Liver (tissue), 10 donors: ENCODE measurements at places on chromosomes 5 and 9.
A peak's percentile ranks its signal among the peaks of the same experiment; 100 is the strongest.

DNA sequence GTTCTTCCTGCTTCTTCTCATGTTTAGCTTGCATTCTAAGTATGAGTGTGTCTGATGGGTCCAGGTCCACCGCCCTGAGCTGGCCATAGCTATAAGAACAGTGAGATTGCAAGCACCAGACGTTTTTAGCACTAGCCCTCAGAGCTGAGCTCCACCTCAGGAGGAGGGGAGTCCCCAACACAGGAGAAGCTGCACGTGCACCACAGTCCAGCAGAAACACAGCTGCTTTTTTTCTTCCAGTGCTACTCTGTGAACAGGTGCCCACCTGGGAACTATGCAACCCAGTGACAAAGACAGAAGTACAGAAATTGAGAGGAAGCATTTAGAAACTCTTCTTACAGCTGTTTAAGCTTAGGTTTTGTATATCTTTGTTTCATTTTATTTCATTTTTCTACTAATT is 299.4 kb downstream of the MARCHF11 start:
- H3K4me1 ChIP-seq: no peaks in the 10 kb centered on the region
- no peak for DNase-seq
- no peaks in the 10 kb centered on the region for H3K36me3 ChIP-seq
- H3K4me3 ChIP-seq: no peak overlapping the region
- no peak overlapping the region for H3K27ac ChIP-seq
- no peaks in the 10 kb centered on the region for H3K27me3 ChIP-seq

DNA sequence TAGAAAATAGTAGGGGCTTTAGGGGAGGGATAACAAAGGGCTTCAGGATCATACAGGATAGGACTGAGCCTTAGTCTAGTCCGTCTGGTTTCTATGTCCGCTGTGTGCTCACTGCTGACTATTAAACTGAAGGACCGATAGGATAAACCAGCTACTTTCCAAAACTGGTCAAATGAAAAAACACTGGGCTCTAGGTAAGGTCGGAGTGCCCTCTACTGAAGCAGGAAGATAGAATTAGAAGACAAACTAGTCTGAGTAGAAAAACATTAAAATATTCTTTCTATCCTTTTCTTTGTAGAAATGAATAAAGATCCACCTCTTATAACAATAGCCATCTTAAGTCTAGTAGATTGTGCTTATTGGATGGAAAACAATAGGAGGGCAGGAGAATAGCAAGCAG is 133.6 kb downstream of the CEMIP2 start:
- DNase-seq: no peak
- no peaks in the 10 kb centered on the region for H3K4me1 ChIP-seq
- H3K27ac ChIP-seq: no peak overlapping the region
- no peaks in the 10 kb centered on the region for H3K36me3 ChIP-seq
- H3K27me3 ChIP-seq: no peaks in the 10 kb centered on the region

DNA sequence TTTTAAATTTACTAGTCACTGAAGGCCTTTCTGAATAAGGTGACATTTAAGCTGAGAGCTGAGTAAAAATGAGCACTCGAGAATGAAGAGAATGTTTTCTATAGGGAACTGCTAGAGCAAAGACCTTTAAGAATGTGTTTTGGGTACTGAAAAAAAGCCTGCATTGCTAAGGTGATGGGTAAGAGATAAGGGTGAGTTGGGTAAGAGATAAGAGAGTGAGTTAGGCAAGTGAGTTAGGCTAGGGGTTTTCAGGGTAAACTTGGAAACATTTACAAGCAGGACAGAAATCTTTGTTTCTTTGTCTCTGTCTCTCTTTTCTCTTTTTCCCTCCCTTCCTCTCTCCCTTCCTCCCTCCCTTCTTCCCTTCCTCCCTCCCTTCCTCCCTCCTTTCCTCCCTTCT is 5.6 kb downstream of the RAD23B start:
- H3K27ac ChIP-seq: no peak overlapping the region
- H3K4me3 ChIP-seq: no peak overlapping the region
- H3K27me3 ChIP-seq: no peaks in the 10 kb centered on the region
- DNase-seq: no peak
- no peaks in the 10 kb centered on the region for H3K36me3 ChIP-seq
- H3K4me1 ChIP-seq: peaks cover 37% of the 10 kb centered on the region

DNA sequence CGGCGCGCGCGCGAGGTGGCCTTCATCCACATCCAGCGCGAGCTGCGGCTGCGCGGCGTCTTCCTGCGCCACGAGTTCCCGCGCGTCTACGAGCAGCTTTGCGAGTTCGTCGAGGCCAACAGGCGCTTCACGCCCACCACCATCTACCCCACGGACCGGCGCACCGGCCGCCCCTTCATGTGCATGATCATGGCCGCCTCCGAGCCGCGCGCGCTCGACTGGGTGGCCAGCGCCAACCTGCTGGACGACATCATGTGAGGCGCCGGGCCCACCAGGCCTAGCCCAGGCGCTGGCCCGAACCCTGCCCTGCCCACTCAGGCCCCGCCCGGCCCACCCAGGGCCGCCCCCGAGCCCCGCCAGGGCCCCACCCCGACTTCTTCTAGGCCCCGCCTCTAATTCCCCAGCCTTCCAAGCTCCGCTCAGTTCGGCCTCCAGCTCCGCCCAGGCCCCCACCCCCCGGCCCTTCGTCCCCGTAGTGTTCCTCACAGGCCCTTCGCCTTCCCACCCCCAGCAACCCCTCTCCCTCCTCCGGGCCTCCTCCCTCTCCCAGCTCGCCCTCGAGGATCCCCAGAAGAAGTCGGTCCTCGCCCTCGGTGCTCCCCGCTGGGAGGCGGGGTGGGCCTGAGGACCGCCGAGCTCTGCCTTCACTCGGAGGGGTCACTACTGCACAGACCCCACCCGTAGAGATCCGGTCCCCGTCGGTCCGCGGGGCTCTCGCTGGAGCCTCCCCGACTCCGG is 2.0 kb upstream of the PHPT1 start:
- no peaks in the 10 kb centered on the region for H3K27me3 ChIP-seq
- DNase-seq: peak; percentile 64
- H3K4me3 ChIP-seq: no peak overlapping the region
- no peak overlapping the region for H3K27ac ChIP-seq
- peaks cover 49% of the 10 kb centered on the region for H3K4me1 ChIP-seq

GRCh38 chr9:82170866-82171265 is 182.3 kb downstream of the SPATA31D1 start:
- H3K27ac ChIP-seq: no peak overlapping the region
- H3K4me3 ChIP-seq: no peak overlapping the region
- DNase-seq: no peak
- H3K27me3 ChIP-seq: no peaks in the 10 kb centered on the region
- no peaks in the 10 kb centered on the region for H3K4me1 ChIP-seq

GRCh38 chr5:71455427-71456361 is at the start of gene BDP1:
BDP1 (plus strand) TSS chr5:71455651; CDS start chr5:71455878, 227 bp downstream.
- peak within 1 kb of the TSS; percentile 89 for H3K4me3 ChIP-seq
- H3K36me3 ChIP-seq: peaks cover 12% of the 10 kb centered on the region
- no peaks in the 10 kb centered on the region for H3K27me3 ChIP-seq
- peak within 1 kb of the TSS; percentile 89 for H3K27ac ChIP-seq
- DNase-seq: peak; percentile 98

GRCh38 chr9:77011973-77012821 is 7.3 kb upstream of the FOXB2 start:
- peak; percentile 71 for DNase-seq
- no peaks in the 10 kb centered on the region for H3K36me3 ChIP-seq
- no peak overlapping the region for H3K27ac ChIP-seq
- H3K27me3 ChIP-seq: peaks cover 34% of the 10 kb centered on the region
- H3K4me3 ChIP-seq: no peak overlapping the region

GRCh38 chr5:132498152-132498551 is 7.6 kb upstream of the IRF1 start:
- peaks cover 28% of the 10 kb centered on the region for H3K4me1 ChIP-seq
- peak overlapping the region; percentile 96 for H3K27ac ChIP-seq
- H3K36me3 ChIP-seq: no peaks in the 10 kb centered on the region
- H3K27me3 ChIP-seq: no peaks in the 10 kb centered on the region
- no peak overlapping the region for H3K4me3 ChIP-seq

DNA sequence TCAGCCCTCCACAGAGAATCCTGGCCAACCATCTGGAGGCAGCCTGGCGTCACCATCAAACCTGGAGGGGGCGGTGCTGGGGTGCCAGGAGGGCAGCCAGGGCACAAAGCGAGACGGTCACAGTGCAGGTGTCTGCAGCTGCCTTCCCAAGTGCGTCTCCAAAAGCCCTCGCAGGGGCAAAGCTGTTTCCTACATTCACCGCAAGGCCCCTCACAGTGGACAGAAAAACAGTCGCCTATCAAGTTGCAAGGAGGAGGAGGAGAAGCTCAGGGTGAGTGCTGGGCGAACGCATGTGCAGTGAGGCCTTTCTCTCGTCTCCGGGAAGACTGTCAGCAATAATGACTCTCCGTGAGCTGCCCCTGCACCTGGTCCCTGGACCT is 18.0 kb upstream of the LHX3 start:
- no peak for DNase-seq
- no peaks in the 10 kb centered on the region for H3K4me1 ChIP-seq
- peaks cover 8% of the 10 kb centered on the region for H3K36me3 ChIP-seq
- H3K27ac ChIP-seq: no peak overlapping the region

- H3K27me3 ChIP-seq: no peaks in the 10 kb centered on the region
- H3K4me1 ChIP-seq: no peaks in the 10 kb centered on the region
- DNase-seq: no peak
- H3K36me3 ChIP-seq: no peaks in the 10 kb centered on the region
Measured at GRCh38 chr5:133034064-133034463, 7.7 kb upstream of the ZCCHC10 start.

GRCh38 chr9:36765077-36765390 is 192.3 kb downstream of the MELK start:
- no peak for DNase-seq
- peaks cover 6% of the 10 kb centered on the region for H3K27me3 ChIP-seq
- H3K4me3 ChIP-seq: no peak overlapping the region
- no peaks in the 10 kb centered on the region for H3K36me3 ChIP-seq
- no peak overlapping the region for H3K27ac ChIP-seq
- no peaks in the 10 kb centered on the region for H3K4me1 ChIP-seq

DNA sequence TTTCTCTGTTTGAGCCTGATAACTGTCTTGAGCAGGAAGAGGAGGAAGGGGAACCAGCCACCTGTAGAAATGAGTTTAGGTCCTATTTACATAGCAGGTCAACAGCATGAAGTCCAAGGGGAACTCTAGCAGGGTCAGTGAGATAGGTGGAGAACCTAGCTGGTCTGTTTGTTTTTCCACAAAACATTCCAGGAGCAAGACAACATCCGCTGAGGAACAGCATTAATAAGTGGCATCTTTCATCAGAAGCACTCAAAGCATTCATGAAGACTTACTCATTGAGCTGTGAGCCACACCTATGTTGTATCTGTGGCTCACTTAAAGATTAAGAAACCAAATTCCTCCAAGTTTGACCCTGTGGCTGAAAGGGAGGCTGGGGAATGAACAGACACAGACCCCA is 115.9 kb downstream of the ACTBL2 start:
- H3K27ac ChIP-seq: no peak overlapping the region
- DNase-seq: no peak
- H3K4me3 ChIP-seq: no peak overlapping the region
- H3K36me3 ChIP-seq: no peaks in the 10 kb centered on the region
- no peaks in the 10 kb centered on the region for H3K4me1 ChIP-seq
- H3K27me3 ChIP-seq: no peaks in the 10 kb centered on the region

DNA sequence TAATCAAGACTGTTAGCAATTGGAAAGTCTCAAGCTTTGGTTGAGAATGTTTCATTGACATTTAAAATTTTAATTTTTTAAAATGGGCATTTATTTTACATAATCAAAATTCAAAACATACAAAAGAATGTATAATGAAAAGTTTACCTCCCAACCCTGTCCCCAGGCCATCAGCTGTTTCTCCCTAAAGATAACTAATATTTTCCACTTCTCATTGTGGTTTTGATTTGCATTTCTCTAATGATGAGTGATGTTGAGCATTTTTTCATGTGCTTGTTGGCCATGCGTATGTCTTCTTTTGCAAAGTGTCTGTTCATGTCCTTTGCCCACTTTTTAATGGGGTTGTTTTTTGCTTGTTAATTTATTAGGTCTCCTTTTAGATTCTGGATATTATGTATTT is 11.4 kb upstream of the MACIR start:
- no peak for DNase-seq
- no peak overlapping the region for H3K4me3 ChIP-seq
- no peaks in the 10 kb centered on the region for H3K36me3 ChIP-seq
- no peaks in the 10 kb centered on the region for H3K27me3 ChIP-seq
- H3K27ac ChIP-seq: no peak overlapping the region
- no peaks in the 10 kb centered on the region for H3K4me1 ChIP-seq

- H3K4me1 ChIP-seq: no peaks in the 10 kb centered on the region
- no peaks in the 10 kb centered on the region for H3K27me3 ChIP-seq
- no peak for DNase-seq
- no peak overlapping the region for H3K4me3 ChIP-seq
Measured at GRCh38 chr9:128027705-128028104, 39.4 kb downstream of the NAIF1 start.

DNA sequence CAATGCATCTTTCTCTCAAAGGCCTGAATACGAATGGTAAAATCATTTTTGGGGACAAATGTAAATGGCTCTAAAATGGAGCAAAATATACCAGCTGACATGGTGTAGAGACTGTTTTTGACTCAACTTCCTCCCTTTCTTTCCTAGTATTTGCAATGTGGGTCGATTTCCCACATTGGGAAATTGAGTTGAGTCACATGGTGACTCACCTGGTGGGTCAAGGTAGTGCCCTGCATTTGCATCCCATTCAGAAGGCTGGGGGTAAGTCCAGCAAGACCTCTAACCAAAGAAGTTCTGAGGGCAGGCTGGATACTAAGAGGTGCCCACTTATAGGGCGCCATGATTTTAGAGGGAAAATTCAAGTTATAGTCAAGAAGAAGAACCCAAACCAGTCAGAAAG is 179.6 kb upstream of the MPDZ start:
- H3K4me3 ChIP-seq: no peak overlapping the region
- no peaks in the 10 kb centered on the region for H3K27me3 ChIP-seq
- H3K36me3 ChIP-seq: no peaks in the 10 kb centered on the region
- H3K4me1 ChIP-seq: no peaks in the 10 kb centered on the region
- DNase-seq: no peak
- H3K27ac ChIP-seq: no peak overlapping the region

DNA sequence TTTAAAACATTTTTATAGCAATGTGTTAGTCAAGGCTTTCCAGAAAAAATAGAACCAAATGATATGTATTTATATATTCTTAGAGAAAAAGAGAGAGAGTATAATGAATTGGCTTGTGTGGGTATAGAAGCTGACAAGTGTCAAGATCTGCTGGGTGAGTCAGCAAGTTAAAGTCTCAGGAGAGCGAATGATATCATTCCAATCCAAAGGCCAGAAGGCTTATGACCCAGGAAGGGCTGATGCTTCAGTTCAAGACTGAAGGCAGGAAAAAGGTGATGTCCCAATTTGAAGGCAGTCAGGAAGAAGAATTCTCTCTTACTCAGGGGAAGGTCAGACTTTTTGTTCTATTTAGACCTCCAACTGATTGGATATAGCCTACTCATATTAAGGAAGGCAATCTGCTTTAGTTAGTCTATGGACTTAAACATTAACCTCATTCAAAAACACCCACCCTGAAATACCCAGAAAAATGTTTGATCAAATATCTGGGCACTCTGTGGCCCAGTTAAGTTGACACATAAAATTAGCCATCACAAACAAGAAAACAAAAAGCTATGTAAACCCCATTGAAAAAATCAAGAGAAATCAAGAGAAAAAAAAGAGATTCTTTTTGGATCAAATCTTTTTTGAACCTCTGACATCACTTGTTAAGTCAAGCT is 189.6 kb downstream of the PIK3R1 start:
- H3K4me1 ChIP-seq: no peaks in the 10 kb centered on the region
- no peak overlapping the region for H3K4me3 ChIP-seq
- no peak overlapping the region for H3K27ac ChIP-seq
- peaks cover 3% of the 10 kb centered on the region for H3K36me3 ChIP-seq
- no peaks in the 10 kb centered on the region for H3K27me3 ChIP-seq

- DNase-seq: no peak
- no peak overlapping the region for H3K27ac ChIP-seq
- H3K36me3 ChIP-seq: peaks cover 20% of the 10 kb centered on the region
- H3K27me3 ChIP-seq: no peaks in the 10 kb centered on the region
- H3K4me1 ChIP-seq: no peaks in the 10 kb centered on the region
Measured at GRCh38 chr9:114021578-114021977, 56.5 kb downstream of the AMBP start.
